ENCODE measurements at places on chromosomes 7 and 10.
A peak's percentile ranks its signal among the peaks of the same experiment; 100 is the strongest.

DNA sequence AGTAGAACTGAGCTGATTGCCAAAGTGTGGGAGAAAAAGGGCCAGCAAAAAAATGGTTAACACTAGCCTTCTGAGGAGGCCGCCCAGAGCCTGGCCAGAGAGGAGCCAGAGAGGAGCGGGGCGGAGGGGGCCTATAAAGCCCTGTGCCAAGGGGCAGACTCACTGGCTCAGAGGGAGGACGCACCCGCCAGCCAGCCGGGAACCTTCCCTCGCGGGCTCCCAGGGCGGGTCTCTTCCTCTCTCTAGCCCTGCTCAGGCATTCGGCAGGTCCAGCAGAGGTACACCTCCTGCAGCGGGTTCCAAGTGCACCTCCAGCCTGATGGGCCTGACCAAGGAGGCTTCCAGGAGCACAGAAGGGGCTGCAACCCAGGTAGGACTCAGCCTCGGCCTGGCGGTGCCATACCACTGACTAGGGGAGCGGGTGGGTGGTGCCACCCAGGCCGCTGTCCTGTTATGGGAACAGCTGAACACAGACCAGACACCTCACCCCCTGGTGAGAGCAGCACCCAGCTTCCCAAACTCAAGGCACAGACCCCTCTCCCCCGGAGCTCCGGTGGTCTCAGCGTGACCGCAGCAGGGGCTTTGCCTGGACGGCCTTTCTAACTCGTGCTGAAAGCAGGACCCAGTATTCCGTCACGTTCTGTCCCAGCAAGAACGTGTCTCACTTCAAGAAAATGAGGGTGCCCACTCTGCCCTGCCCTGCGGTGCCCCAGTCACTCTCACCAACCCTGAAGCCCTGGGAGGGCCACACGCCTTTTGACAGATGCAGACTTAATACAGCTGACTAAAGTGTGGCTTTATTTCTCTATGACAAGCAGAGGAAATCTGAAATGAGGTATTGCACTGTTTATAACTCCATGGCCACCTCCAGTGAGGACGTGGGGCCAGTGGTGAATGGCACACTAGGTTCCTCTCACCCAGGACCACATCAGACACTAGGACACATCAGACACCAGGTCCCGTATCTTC is at the start of gene GPER1:
Gene GPER1, plus strand, starts transcription at position 162 of the 969 bp plus-strand sequence. CDS start 3,616 bp downstream, outside the sequence.
- no peak for DNase-seq

GRCh38 chr7:22252016-22252415 is 104.9 kb downstream of the RAPGEF5 start:
- no peak for DNase-seq

DNA sequence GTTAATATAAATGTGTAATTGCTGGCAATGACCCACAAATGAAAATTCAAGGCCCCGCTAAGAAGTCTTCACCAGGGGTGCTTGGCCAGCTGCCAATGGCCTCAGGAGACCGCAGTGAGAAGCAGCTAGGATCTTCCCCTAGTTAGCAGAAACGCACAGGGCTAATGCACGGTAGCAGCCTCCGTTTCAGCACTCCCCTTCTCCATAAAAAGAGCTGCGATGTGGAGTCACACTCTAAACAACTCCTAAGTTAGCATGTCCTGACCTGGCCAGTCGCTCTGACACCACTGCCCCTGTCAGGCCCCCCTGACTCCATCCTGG is 139.0 kb downstream of the SEPTIN14 start:
- DNase-seq, result no peak

GRCh38 chr10:43083764-43084163 is 6.9 kb downstream of the RET start:
- no peak for DNase-seq

- DNase-seq, result no peak
Observed at GRCh38 chr7:101201695-101202602, 1.1 kb upstream of the MOGAT3 start.

- no peak for DNase-seq
Observed at GRCh38 chr10:93173967-93174845, 100.5 kb downstream of the CYP26A1 start.

GRCh38 chr7:96005271-96005670 is 232.9 kb downstream of the DYNC1I1 start:
- no peak for DNase-seq

GRCh38 chr7:6475433-6476186 is 27.9 kb upstream of the DAGLB start:
- DNase-seq, result no peak

DNA sequence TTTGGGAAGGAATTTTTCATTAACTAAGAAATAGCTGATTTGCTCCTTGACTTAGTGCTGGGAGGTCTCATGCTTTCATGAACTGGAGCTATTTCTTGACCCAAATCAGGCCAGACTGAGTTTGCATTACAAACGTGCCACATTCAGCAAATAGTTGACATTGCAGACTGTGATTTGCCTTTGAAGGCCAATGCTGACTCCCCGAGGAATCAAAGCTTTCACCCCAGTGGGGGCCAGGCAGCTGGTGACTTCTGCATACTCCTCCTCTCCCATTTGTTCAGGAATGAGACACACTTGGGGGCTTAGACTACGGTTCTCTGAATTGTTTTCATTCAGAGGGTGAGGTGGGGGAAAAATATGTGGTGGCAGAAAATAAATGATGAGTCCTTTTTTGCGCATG is 111.0 kb upstream of the JAZF1 start:
- DNase-seq, result no peak

DNA sequence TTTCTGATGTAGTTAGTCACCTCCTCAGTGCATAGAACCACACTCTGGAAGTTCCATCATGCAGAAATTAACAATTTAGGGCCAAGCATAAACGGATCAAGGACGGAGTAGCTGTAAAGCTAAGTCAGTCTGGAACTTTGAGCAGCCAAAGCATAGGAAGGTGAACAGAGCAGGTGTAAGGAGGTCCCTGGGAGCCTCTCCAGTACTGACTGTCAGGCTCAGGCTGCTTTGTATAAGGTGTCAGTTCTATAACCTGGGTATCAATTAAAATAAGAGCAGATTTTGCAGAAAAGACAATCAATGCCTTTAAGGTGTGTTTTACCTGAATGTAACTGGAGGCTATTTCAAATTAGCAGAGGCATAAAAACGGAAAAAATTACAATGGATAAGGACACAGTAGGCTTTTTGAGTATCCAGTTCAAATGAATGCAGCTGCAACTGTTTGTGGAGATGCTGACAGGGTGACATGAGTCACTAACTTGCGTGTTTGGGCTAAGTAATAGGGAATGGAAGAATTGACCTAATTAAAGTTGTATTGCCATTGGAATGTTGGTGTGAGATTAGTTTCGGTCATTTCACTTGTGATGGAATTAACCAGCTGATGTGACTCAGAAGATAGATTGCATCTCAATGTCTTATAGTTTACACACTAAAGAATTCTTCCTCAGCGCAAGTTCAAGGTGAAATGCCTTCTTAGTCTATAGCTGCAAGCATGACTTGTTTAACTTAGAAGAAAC is 417.9 kb upstream of the CNTNAP2 start:
- DNase-seq, result no peak

GRCh38 chr10:63917363-63917762 is 396.2 kb downstream of the REEP3 start:
- DNase-seq, result no peak

GRCh38 chr10:97911217-97911616 is 61.6 kb downstream of the GOLGA7B start:
- no peak for DNase-seq

- DNase-seq, result peak; percentile 80
Observed at GRCh38 chr10:31759124-31759798, 169.4 kb downstream of the ARHGAP12 start.

GRCh38 chr7:70306173-70306572 is 707.9 kb downstream of the AUTS2 start:
- DNase-seq, result no peak

GRCh38 chr10:68506411-68506810 is 20.9 kb downstream of the SLC25A16 start:
- DNase-seq, result no peak

GRCh38 chr10:124745252-124745651 is 1.1 kb upstream of the FAM53B start:
- no peak for DNase-seq

- DNase-seq, result no peak
Observed at GRCh38 chr10:17427201-17427600, 27.2 kb downstream of the ST8SIA6 start.

- no peak for DNase-seq
Observed at GRCh38 chr7:150340875-150341262, 560 bp downstream of the RARRES2 start.

DNA sequence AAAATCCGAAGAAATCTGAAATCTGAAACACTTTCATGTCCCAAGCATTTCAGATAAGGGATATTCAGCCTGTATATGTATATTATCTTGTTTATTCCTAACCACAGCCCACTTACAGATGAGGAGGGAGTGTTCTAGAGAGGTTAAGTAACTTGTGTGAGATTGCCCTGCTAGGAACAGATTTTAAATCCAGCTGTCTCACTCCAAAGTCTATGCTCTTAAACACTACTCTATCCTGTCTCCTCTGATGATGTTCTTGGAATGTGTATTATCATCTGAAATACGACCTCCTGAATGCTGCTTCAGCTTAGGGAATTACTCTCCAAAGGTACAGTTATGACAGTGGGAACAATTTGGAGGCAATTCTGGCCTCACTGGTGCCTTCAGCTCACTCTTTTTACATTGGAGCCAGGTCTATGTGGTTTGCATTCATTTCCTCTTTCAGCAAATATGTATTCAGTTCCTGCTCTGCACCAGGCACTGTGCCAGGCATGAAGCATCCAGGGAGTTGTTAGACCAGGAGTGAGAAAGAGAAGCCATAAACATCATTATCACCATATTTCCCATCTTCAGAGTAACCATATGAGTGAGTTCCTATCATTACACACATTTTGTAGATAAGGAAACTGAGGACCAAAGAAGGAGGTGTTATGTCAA is 70.2 kb downstream of the NOC3L start:
- no peak for DNase-seq

DNA sequence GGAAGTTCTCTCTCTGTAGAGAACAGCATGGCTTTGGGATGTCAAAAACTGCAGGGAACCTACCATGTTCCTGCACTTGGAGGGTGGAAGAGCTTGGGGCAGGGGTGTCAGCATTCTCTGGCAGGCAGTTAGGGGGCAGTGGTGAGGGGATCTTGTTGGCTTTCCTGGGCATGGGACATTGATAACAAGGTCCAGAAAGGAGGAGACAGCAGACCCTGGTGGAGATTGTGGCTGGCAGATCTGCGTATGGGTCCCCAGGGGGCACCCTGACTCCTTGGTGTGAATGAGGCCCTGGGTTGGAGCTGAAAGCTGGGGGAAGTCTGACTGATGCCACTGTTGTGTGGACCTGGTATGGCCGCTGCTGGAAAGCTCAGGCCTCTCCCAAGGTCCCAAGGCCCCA is 22.9 kb upstream of the CAMK2B start:
- DNase-seq, result no peak

DNA sequence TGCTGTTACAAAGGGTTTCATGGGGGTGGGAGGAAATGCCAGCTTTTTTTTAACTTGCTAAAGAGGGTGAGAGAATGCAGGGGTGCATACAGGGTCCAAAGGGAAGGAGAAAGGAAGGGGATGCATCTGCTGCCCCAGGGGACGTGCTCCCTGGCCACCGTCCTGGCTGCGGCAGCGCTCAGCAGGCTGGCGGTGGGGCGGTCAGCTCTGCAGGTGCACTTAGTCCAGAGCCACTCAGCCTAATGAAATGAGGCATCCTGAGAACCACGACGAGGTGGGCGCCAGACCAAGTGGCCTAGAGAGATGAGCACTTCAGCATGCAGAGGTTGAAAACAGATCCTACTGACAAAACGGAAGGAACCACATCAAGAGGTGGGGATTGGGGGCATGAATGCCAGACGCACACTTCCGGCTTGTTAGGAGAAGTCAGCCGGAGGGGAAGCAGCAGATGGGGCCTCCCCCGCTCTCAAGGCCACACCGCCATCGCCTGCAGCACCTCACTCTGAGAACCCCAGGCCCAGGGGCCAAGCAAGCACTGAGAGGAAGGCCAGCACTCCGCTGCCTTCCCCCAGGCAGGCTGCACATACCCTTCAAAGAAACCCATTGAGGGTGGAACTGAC is 94.5 kb downstream of the MAD1L1 start:
- DNase-seq, result peak; percentile 73

GRCh38 chr7:151455690-151456089 is 15.7 kb upstream of the CRYGN start:
- DNase-seq, result no peak

DNA sequence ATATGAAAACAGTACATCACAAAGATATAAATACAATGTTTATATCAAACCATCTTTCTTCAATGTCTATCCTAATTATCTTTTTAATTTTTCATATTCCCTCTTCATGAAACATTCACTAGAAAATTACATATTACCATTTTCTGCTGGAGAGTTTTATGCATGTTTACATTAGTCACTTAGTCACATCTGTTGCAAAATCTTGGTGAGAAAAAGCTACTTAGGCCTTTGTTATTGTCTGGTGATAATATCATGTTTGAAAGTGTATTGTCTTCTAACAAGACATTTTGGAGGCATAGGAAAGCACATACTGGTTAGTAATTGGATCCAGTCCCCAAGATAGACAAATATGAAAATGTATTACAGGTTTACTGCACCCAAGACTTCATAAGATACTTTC is 163.6 kb downstream of the GNAI1 start:
- no peak for DNase-seq

DNA sequence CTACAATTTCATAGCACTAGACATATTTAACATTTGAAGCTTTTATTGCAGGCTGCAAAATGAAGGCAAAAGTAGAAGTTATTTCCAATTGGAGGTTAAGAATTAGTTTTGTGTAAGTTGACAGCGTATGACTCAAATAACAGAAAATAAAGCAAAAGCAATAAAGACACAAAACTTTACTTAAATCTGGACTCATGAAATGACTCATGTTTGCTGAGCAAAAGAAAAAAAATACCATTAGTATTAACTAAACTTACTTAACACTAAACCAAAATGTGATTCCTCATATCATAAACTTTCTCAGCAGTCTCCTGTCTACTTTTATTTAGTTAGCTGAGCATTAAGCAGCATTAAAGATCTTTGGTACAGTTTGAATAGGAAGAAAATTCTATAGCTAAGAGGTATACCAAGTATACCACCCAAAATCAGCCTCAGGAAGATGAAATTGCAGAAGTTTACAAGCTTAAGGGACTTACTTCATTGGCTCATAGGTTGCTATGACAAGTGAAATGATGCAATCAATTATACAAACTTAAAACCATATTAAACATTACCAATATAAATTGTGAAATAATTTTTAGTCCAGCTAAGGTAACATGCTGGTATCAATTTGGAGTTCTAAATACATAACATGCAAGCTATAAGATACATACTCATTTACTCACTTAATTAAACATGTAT is 1131.4 kb downstream of the XPNPEP1 start:
- no peak for DNase-seq

GRCh38 chr10:3914733-3915132 is 129.7 kb upstream of the KLF6 start:
- DNase-seq, result no peak

DNA sequence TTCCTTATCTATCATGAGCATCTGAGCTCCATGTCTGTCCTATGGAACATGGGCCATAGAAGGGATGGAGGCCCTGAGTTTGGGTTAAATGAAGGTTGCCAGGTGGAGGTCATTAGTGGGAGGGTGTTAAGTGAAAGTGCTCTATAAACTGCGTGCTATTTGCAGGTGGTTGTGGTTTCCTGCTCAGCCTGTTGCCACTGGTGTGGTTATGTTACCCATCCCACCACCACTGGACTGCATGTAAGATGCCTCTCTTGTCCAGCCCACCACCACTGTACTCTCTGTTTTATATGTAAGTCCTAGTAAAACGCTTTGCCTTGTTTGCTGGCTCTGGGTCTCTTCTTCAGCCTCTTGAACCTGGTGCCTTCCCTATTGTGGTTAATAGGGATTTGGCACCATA is 711.2 kb downstream of the SORCS3 start:
- DNase-seq, result no peak

All from activated T-cell treated with anti-CD3 and anti-CD28 coated beads, Interleukin-2, amount 50 U/mL, for 24 hours (primary cell).